ENCODE measurements at places on chromosomes 3 and 15.

GRCh38 chr3:71926262-71926600 lies 141.3 kb upstream of the PROK2 start:
- no peaks in the 10 kb centered on the region for H3K36me3 ChIP-seq
- DNase-seq = no peak
- H3K27me3 ChIP-seq = no peaks in the 10 kb centered on the region

GRCh38 chr3:12982619-12983101 lies 90.6 kb downstream of the IQSEC1 start:
- H3K4me3 ChIP-seq = no peak overlapping the region
- H3K27ac ChIP-seq = no peak overlapping the region
- peaks cover 96% of the 10 kb centered on the region for H3K4me1 ChIP-seq
- peak; percentile 71 for DNase-seq
- peaks cover 17% of the 10 kb centered on the region for H3K36me3 ChIP-seq
- no peaks in the 10 kb centered on the region for H3K27me3 ChIP-seq

DNA sequence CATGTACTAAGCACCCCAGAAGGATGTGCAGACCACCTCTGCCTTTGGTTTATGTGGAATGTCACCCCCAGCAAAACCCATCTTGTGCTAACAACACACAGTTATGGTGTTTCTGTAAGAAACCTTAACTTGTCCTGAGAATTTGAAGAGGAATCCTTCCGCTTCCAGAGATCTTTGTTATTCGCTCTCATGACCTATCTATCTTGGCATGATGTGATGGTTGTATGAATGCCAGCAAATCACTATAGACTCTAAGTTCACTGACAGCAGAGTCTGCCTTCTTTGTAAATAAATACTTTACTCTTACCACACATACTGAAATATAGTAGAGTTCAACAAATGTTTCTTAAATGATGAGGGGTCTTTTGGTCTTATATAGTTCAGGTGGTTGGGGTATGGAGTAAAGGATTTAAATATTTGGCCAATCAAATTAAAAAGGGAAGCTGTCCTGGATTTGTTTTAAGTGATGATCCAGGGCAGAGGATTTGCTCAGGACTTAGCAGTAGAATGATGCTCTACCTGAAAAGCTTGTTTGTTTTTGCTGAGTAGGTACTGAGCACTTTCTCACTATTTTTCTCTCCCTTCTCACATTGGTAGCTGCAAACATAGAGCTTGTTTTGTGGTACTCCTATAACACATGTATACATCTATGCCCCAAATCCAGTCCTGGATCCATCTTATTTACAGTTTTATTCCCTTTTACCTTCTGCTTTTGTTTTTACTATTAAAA lies 27.9 kb upstream of the RTP1 start:
- no peak for DNase-seq
- no peaks in the 10 kb centered on the region for H3K4me1 ChIP-seq
- H3K36me3 ChIP-seq = no peaks in the 10 kb centered on the region
- no peak overlapping the region for H3K4me3 ChIP-seq
- H3K27me3 ChIP-seq = no peaks in the 10 kb centered on the region
- no peak overlapping the region for H3K27ac ChIP-seq

- no peak for DNase-seq
- no peak overlapping the region for H3K4me3 ChIP-seq
- no peaks in the 10 kb centered on the region for H3K27me3 ChIP-seq
- H3K4me1 ChIP-seq = peaks cover 1% of the 10 kb centered on the region
- no peaks in the 10 kb centered on the region for H3K36me3 ChIP-seq
- no peak overlapping the region for H3K27ac ChIP-seq
These were observed 67.5 kb downstream of the SPRED1 start for GRCh38 chr15:38320181-38320580.

Measured in spleen (tissue), 13 donors.